Hematopoietic multipotent progenitor cell treated with erythropoietin and hydrocortisone succinate and interleukin-3 and kit ligand, for 4 days (in vitro differentiated cells): ENCODE measurements at places on chromosomes 1 and 21.
A peak's percentile ranks its signal among the peaks of the same experiment; 100 is the strongest.

- no peak for DNase-seq
Observed at GRCh38 chr1:30417001-30417700, 306.2 kb downstream of the MATN1 start.

DNA sequence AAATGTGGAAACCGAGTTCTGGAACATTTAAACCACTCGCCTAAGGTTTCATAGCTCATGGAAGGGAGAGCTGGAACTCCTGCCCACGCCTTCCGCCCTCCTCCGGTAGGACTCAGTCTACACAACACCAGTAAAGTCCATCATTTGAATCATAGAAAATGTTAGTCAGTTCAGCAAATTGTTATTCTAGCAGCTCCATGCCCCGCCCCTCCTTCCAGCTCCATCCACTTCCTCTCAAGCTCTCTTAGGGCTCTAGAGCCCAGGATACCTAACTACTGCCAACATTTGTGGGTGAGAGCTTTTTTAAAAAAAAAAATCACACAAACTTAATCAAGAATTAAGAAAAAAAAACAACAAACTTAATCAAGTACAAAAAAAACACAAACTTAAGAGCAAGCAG is 121.8 kb downstream of the TBX15 start:
- DNase-seq = no peak

- no peak for DNase-seq
Observed at GRCh38 chr1:84719543-84720217, 29.4 kb upstream of the SSX2IP start.

DNA sequence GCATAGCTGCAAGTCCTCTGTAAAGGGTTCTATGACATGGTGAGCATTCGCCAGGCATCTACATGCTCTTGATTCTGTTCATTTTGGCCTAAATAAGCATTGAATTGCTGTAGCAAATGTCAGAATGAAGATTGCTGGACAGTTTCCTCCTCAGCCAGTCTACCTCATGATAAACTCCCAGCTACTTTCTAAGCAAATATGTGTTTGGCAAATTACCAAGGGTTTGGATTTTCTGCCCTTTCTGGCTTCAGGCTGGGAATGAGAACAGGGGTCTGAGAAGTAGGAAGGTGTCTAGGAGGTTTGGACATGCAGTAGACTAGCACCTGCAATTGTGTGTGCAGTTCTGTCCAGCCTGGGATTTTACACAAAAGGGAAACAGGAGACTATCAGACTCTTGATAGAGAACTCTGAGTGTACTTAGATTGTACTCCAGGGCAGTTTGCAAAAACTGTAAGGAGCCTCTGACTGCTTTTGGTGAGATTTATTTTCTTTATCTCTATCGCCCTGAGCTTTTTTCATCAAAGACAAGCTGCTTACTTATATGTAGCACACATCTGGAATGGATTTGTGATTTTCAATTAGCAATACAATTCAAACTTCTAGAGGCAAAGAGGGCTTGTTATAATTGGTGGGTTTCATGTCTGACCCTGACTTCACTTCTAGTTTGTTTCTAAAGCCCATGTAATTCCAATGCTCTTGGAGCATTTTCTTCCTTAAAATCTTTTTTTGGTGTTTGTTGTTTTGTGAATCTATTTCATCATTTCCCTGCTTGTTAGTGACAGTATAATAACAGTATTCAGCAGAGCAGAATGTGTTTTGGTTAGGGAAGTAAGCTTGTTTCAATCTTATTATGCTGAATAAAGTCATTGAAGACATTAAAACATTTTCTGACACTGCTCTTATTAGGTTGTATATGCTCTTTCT is 150.8 kb downstream of the VPS13D start:
- DNase-seq = no peak

DNA sequence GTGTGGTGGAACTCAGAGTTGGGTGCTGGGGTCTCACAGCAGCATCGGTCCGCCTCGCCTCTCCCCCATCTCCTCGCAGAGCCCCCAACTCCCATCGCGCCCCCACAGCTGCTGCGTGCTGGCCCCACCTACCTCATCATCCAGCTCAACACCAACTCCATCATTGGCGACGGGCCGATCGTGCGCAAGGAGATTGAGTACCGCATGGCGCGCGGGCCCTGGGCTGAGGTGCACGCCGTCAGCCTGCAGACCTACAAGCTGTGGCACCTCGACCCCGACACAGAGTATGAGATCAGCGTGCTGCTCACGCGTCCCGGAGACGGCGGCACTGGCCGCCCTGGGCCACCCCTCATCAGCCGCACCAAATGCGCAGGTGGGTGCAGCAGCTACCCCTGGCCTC is 24.2 kb downstream of the PTPRU start:
- no peak for DNase-seq

- no peak for DNase-seq
Observed at GRCh38 chr1:27551170-27551952, 52.6 kb downstream of the AHDC1 start.

DNA sequence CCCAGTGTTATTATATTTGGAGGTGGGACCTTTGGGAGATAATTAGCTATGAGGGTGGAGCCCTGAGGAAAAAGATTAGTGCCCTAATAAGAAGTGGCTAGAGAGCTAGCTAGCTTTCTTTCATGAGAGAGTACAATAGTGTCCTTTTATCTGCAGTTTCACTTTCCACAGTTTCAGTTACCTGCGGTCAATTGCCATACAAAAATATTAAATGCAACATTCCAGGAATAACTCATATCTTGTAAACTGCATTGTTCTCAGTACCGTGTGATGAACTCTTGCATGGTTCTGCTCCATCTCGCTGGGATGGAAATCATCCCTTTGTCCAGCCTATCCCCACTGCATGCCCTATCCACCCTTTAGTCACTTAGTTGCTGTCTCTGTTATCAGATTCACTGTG is 201.6 kb downstream of the RWDD3 start:
- DNase-seq = no peak

GRCh38 chr1:169457443-169457842 is 28.3 kb downstream of the SLC19A2 start:
- no peak for DNase-seq

DNA sequence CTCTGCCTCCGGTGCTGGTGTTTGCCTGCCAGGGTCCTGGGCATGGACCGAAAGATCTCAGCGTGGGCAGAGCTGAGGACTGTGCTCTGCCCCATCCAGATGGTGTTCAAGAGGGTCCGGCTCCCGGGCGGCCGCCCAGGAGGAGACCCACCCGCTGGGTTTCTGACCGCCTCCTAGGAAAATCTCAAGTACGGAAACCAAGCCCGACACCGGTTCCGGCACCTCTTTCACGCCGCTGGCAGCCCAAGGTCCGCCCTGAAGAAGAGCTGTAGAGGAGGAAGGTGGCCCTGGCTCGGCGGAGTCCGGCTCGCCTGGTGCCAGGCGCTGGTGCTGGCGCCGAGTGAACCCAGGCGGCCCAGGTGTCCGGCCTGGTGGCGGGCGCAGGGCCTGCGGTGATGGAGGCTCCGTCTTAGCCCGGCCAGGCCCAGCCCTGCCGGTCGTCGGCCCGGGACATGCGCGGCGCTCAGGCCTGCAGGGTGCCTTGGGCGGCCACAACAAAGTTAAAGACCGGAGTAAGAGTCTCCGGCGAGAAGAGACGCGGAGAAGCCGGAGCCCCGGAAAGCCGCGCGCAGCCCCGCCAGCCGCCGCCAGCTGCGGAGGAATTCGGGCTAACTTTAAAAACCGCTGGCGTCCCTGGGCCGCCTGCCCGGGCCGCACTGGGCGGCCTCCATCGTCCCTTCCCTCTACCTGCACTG is 1.5 kb downstream of the GRIK3 start:
- DNase-seq = no peak

DNA sequence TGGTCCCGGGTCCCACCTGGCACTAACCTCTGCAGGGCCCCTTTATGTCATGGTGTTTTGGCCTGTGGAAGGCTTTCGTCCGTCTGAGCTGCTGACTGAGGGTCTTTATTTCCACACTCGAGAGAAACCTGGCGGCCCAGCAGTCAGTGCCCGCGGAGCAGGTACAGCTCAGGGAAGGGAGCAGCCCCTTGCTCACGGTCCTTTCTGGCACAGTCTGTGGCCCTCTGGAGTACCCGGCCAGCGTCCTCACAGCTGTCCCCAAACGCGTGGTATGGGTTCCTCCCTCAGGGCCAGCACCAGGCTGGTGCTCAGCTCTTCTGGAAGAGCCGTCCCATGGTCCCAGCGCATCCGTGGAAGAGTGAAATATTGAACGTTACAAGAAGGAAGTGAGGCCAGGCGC is 24.3 kb downstream of the SKI start:
- no peak for DNase-seq

GRCh38 chr1:19596065-19596713 is 47.9 kb upstream of the NBL1 start:
- peak; percentile 16 for DNase-seq

- DNase-seq = no peak
Observed at GRCh38 chr21:31008355-31008754, 29.9 kb downstream of the KRTAP19-8 start.

- DNase-seq = no peak
Observed at GRCh38 chr1:106969731-106970130, 86.7 kb upstream of the PRMT6 start.

GRCh38 chr1:24955161-24955560 is 25.1 kb upstream of the RUNX3 start:
- peak; percentile 71 for DNase-seq

- peak; percentile 34 for DNase-seq
Observed at GRCh38 chr1:100343897-100344296, 8.4 kb upstream of the CDC14A start.

DNA sequence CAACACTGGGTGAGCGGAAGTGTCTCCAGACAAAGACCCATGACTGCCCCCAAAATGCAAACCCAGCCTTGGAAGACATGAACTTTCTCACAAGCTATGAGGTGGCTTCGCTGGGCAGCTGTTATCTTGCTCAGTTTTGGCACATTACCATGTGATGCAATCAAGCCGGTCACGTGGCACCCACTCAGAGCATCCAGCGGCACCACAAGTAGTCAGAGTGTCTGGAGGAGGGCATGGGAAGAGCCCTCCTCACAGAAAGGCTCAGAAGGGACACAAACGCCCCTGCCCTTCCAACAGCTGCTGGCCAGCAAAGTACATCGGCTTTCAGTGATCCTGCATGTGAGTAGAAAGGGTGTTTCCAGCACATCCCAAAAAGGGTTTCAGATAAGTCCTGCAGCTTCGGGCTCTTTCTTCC is 145.5 kb upstream of the IRF2BP2 start:
- peak; percentile 87 for DNase-seq

DNA sequence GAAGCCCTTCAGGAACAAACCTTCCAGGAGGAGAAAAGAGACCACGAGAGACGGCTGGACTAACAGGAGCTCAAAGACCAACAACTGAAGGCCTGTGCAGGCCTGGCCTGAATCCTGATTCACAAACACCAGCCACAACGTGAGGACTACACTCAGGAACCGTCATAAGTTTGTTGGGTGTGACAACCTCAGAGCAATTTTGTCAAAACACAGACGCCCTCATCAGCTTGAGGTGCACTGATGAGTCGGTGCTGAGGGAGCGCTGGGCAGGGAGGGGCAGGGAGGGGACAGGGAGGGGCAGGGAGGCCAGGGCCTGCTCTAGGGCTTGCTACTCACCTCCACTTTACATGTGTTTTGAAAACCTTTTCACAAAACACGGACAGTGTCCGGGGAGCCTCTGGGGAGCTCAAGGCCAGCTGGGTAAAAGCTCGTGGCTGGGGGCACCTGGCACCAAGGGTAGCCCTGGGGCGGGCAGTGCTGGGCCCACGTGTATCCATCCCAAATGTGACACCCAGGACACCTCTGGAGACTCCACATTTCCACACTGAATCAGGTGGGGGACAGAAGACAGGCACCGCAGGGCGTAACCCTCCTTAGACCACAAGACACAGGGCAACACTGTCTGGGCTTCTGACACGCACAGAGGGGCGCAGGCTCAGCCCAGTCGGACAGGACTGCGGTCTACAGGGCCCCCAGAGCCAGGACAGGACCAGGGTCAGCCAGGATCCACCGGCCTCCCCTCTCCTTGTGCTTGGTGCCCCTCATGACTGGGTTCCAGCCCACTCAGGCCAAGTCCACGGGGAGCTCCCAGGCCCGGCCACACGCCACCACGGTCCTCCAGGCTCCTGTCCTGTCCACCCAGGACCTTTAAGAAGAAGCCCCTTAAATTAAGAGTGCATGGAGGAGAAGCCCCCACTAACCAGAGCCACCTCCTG is 16.5 kb downstream of the LSS start:
- no peak for DNase-seq

- no peak for DNase-seq
Observed at GRCh38 chr21:15195768-15196167, 131.0 kb upstream of the NRIP1 start.

GRCh38 chr1:228136901-228137300 is 3.2 kb upstream of the GUK1 start:
- DNase-seq = peak; percentile 28

DNA sequence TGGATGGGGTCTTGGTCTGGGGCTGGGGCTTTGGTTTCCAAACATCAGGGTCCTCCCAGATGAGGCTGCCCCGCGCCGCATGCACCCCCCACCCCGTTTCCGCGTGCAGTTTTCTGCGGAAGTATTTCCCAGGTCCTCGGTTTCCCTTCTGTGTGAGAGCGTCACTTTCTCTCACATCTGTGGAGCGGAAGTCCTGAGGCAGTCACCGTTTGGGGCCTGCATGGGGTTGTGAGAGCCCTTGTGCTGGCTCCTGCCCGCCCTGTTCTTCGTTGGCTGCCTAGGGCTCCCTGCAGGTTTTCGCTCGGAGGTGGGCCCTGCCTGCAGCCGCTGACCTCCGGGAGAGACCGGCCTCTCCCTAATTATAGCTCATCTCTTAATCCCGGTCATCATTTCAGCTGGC is 88.0 kb downstream of the GALNT2 start:
- no peak for DNase-seq

GRCh38 chr1:55723001-55723400 is 507.8 kb upstream of the USP24 start:
- no peak for DNase-seq

GRCh38 chr1:161978011-161978790 is 45.5 kb downstream of the OLFML2B start:
- DNase-seq = no peak

- no peak for DNase-seq
Observed at GRCh38 chr1:189350983-189351616, 1126.6 kb downstream of the BRINP3 start.

- peak; percentile 68 for DNase-seq
Observed at GRCh38 chr1:168498159-168498631, 45.6 kb downstream of the XCL2 start.

DNA sequence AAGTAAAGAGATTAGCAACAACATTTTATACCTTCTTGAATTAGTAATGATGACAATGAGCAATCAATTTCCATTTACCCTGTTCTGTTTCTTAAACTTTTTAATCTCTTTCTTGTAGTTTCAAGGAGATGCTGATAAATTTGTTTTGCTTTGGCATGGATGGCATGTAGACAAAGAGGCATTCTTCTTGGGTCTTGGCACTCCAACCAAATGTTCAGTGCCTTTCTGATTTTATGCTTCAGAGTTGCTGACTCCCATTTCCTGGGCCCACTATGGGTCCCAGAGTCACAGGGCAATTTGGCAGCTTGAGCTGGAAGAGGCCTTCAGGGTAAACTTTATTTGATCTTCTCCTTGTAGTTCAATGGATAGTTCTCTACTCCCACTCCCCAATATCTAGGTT is 42.1 kb upstream of the OSBPL9 start:
- no peak for DNase-seq

DNA sequence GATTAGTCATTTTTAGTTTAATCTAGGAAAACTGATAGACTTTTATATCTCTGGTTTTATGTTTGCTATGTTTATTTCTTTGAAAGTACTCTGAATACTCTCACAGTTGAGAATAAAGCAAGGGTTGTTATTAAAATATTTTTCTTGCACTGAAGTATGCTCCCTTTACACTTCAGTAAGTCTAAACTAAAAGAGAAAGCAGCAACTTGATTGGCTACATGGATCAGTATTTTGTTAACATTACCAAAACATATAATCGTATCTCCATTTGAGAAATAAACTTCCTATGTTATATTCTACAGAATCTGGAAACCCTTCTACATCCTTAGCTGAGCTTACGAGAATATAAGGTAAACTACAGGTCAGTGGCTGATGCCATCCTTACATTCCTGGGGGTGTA is 149.5 kb upstream of the HP1BP3 start:
- no peak for DNase-seq
